B cell (primary cell): ENCODE measurements at places on chromosomes 3 and 15. TPM values are rescaled to one million over a fixed set of nuclear protein-coding genes. Genes with fewer than 3 reads are reported as not detected.

GRCh38 chr3:183099026-183099837, at the start of gene MCCC1:
TSS of gene MCCC1 (minus strand) at chr3:183099496. CDS start at chr3:183099440, 56 bp downstream.
- DNase-seq: peak; percentile 97

GRCh38 chr3:36482256-36482655, 102.0 kb downstream of the STAC start:
- DNase-seq: no peak

DNA sequence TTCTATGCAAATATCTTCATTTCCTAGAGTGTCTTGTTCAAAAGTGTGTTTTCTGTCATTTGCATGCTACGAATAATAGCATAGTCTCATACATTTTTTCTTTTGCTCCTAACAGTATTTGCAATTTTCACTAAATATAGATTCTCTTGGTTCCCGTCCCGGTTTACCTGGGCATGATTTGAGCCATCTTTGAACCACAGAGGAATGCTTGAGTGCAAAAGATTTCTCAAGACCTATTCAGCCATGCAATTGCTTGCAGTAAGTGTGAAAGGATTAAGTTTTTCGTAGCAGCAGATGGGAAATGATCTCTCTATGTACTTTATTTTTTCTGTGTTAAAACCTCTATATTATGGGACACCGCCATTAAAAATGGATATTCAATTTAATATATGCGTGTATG, 733.0 kb downstream of the ZPLD1 start:
- DNase-seq: no peak

SAMMSON gene
- not detected in 2 replicates for total RNA-seq

- no peak for DNase-seq
Observed at GRCh38 chr3:46858456-46858855, 4.8 kb downstream of the MYL3 start.
